Omental fat pad (tissue), 4 donors: ENCODE measurements at places on chromosomes 1 and 21. TPM values are rescaled to one million over a fixed set of nuclear protein-coding genes. Genes with fewer than 3 reads are reported as not detected.

DNA sequence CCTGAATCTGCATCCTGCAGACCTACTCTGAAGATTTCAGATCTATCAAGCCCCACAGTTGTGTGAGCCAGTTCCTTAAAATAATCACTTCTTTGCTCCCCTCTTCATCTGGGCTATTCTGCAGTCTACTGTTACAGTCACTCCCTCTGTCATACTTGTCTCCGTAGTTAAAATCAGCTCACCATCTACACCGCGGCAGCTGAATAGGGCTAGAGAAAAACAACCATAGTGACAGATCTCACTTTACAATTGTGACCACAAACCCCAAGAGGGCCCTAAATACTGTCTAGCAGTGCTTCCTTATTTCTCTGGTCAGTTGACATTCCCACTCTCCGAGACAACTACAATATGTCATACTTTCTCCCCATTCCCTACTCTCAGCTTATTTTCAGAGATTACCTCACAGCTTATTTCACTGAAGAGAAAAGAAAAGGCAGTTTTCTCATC lies 12.9 kb downstream of the DESI2 start:
- no peak for DNase-seq

SPRR2F gene
- not detected for total RNA-seq

DNA sequence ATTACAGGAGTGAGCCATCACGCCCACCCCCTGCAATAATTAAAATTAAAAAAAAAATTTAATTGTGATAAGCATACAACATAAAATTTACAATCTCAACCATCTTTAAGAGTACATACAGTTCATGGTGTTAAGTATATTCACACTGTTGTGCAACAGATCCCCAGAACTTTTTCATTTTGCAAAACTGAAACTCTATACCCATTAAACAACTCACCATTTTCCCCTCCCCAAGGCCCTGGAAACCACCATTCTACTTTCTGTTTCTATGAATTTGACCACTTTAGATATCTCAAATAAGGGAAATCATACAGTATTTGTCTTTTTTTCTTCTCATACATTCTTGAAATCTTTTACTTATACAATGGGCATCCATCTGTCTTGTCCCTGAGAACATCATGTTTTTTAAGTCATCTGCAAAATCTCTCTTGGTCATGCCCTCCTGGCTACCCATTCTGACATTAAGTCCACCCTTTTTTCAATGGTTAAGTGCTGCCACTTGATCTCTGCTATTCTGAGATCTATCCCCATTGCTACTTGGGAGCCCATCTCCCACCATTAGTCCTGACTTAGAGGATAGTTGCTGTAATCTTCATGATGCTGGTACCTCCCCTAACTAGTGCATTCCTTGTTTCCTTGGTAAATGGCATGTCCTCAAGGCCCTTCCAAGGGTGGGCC lies 39.4 kb upstream of the ZFYVE9 start:
- DNase-seq, result no peak

DNA sequence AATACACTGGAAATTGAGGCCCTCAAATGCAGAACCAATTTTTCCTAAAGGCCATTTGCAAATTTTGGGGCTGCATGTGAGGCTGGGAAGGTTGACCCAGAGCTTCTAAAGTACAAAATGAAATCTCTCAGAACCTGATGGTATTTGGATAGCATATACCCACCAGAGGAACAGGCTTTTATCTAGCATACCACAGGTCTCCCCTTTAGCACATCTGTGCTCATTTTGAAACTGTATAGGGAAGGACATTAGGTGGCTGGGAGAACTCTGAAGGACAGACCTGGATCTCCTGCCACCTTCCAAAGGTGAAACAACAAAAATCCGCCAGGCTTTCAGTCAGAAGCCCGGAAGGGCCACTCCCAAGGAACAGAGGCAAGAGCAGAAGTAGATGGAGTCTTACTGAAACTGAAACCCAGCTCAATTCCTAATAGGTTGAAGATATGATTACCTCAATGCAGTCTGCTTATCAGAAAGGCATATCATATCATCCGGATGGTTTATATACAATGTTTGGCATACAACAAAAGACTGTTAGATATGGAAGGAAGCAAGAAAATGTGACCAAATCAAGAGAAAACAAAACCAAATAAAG lies 11.6 kb downstream of the CD55 start:
- DNase-seq, result no peak
